ENCODE measurements at places on chromosomes 11 and 22. TPM values are rescaled to one million over a fixed set of nuclear protein-coding genes. Genes with fewer than 3 reads are reported as not detected.

Gene TMEM109
- total RNA-seq = 38.0 TPM

Gene PNPLA5
- 5.2 TPM for total RNA-seq

Gene LIF
- total RNA-seq = 4.3 TPM

Gene TMEM191C
- total RNA-seq = 4.2 TPM

GRCh38 chr11:8806974-8807373 lies 104.0 kb upstream of the AKIP1 start:
- DNase-seq = no peak

DNA sequence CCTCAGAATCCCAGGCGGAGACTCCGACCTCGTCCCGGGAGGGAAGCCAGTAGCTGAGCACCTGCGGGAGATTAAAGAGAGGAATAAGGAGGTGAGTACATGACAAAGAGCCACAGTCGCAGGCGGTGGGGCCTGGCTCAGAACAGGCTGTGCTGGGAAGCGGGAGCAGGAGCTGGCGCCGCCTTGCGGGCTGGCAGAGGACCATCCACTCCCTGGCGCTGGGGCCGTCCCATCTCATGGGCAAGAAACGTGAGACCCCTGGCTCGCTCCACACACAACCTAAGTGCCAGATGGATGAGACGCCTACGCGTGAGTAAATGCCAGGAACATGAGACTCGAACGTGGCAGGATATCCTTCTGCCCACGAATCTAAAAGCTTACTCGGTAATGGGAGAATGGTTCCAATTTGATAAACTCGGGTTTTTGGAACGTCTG lies 6.3 kb downstream of the CEND1 start:
- DNase-seq = peak; percentile 99

DNA sequence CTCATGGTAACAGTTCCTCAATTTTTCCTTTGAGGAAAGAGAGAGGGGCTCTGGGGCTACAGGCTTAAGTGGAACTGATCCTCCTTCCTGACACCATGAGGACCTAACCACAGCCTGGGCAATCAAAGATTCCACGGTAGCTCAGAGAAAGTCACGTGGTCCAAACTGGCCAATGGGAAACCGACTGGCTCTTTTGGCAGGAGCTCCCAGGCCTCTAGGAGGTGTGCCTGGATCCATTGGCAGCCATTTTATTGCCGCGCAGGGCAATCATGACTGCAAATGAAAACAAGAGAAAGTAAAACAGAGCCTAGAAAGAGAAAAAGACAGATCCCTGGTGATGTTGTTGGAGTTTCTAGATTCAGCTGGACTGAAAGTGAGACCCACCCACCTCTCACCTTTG lies 27.3 kb upstream of the ASPHD2 start:
- peak; percentile 39 for DNase-seq

DNA sequence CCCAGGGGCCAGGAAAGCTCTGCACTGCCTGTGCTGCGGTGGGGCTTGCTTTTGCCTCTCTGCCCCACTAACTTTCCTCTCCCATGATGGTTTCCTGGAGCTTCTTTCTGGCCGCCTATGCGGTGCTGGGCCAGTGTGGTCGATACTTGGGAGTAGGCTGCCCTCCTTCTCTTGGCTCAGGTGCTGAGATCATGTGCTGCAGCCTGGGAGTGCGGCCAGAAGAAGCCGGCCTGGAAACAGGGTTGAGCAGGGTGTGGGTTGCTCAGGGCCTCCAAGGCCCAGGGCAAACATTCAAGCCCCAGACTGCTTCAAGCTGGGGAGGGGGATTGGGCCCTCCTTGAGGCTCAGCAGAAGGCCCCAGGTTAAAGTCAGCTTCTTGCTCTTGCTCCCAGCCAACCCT lies 125.0 kb downstream of the NTM start:
- DNase-seq = no peak

DNA sequence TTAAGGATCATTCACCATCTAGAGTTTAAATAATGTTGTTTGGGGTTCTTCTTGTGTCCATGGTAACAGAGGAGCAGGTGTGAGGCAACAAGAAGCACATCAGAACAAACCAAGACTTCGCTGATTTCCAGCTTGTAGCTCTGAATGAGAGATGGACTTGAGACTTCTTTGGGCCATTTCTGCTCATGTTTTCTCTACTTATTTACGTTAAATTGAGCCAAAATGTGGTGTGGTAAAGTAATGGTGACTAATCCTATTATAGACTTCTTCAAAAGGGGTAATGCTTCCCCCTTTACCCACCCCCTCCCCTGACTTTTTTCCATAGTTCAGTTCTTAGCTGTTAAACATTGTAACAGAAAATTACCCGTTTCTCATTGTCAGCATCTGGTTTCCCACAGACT lies 65.2 kb downstream of the CSTPP1 start:
- DNase-seq = no peak

DNA sequence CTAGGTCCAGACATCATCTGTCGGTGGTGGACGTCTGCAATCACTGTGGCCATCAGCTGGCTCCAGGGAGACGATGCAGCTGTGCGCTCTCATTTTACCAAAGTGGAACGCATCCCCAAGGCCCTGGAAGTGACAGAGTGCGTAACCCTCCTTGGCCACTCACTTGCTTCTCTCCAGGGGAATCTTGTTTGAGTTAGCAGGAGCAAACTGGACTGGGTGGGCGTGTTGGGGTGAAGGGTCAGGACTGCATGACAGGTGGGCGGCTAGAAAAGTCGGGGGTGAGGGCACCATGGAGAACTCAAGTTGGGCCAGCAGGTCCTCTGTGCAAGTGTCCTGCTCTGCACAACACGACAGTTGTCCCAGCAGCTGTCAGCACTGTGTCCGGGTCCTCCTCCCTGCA lies 16.2 kb downstream of the SHISA8 start:
- DNase-seq = no peak

Gene C11orf42
- total RNA-seq = not detected

DNA sequence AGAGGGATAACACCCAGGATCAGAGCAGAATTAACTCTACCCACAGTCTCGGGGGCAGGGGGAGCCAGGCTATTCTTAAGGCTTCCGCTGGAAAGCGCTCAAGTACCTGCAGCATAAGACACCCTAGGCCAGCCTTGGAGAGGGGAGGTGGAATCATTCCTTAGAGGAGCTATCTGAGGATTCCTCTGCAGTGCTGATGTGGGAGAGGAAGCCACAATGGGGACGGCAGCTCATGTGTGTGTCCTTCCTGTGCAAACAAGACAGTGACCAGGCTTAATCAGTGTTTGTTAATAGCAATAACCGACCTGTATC lies 382.2 kb upstream of the CADM1 start:
- no peak for DNase-seq

Gene ARHGAP8
- total RNA-seq = 29.3 TPM

- DNase-seq = no peak
These were observed 21.4 kb upstream of the PISD start for GRCh38 chr22:31683181-31684105.

Gene DDIAS
- total RNA-seq = 18.6 TPM

All from H9 (cell line).